Psoas muscle (tissue), 8 donors: ENCODE measurements at places on chromosomes 6 and 20. TPM values are rescaled to one million over a fixed set of nuclear protein-coding genes. Genes with fewer than 3 reads are reported as not detected.

BTNL2 gene
- total RNA-seq = not detected

OR2H2 gene
- total RNA-seq = not detected

GRCh38 chr6:108363113-108363512 lies 68.3 kb downstream of the AFG1L start:
- H3K4me3 ChIP-seq = no peak overlapping the region
- no peak overlapping the region for H3K27ac ChIP-seq
- no peak for DNase-seq

- H3K4me3 ChIP-seq = no peak overlapping the region
- H3K27ac ChIP-seq = no peak overlapping the region
- no peaks in the 10 kb centered on the region for H3K36me3 ChIP-seq
Measured at GRCh38 chr20:51710361-51710894, 57.8 kb downstream of the ATP9A start.

GRCh38 chr6:166342349-166343149 lies at the start of gene SFT2D1:
SFT2D1 (minus strand) TSS chr6:166342545; CDS start chr6:166342481, 64 bp downstream.
- H3K27me3 ChIP-seq = no peaks in the 10 kb centered on the region
- peak within 1 kb of the TSS; percentile 93 for H3K27ac ChIP-seq
- H3K36me3 ChIP-seq = no peaks in the 10 kb centered on the region
- H3K4me1 ChIP-seq = peaks cover 23% of the 10 kb centered on the region

- H3K4me3 ChIP-seq = no peak overlapping the region
- H3K27me3 ChIP-seq = no peaks in the 10 kb centered on the region
- H3K36me3 ChIP-seq = no peaks in the 10 kb centered on the region
- DNase-seq = no peak
Measured at GRCh38 chr6:50145125-50145524, 95.4 kb upstream of the DEFB112 start.

- no peaks in the 10 kb centered on the region for H3K36me3 ChIP-seq
- H3K27ac ChIP-seq = no peak overlapping the region
- H3K4me1 ChIP-seq = no peaks in the 10 kb centered on the region
- H3K4me3 ChIP-seq = no peak overlapping the region
Measured at GRCh38 chr20:7820897-7821296, 119.4 kb downstream of the HAO1 start.

DNA sequence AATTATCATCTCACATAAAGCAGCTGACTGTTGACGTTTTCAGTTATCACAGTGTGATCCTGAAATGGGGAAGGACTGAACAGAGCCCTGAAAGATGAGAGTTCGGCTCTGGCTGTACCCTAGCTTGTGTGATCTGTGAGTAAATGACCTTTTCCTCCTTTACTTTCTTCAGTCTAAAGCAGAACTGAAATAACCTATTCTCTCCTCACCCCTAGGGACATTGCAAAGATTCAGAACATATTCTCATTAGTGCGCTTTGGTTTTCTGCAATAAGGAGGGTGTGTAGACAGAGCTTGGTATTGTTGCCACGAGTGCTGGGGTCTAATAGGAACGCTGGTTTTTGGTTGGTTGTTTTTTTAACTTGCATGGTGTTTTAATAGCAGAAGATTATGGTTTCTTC lies 16.7 kb downstream of the FARS2 start:
- no peaks in the 10 kb centered on the region for H3K36me3 ChIP-seq
- H3K4me1 ChIP-seq = no peaks in the 10 kb centered on the region
- no peak for DNase-seq
- H3K27ac ChIP-seq = no peak overlapping the region
- H3K4me3 ChIP-seq = no peak overlapping the region

- no peak for DNase-seq
- no peaks in the 10 kb centered on the region for H3K4me1 ChIP-seq
- H3K27ac ChIP-seq = no peak overlapping the region
- no peaks in the 10 kb centered on the region for H3K36me3 ChIP-seq
- no peak overlapping the region for H3K4me3 ChIP-seq
Measured at GRCh38 chr6:106685833-106686232, 56.5 kb downstream of the QRSL1 start.

AKAP12 gene
- total RNA-seq = 5.9 TPM

GRCh38 chr6:114075777-114076176 lies 104.8 kb upstream of the HDAC2 start:
- H3K27ac ChIP-seq = no peak overlapping the region
- no peaks in the 10 kb centered on the region for H3K36me3 ChIP-seq
- H3K27me3 ChIP-seq = no peaks in the 10 kb centered on the region
- DNase-seq = no peak
- H3K4me3 ChIP-seq = no peak overlapping the region

C6orf52 gene
- total RNA-seq = 1.2 TPM

- H3K27me3 ChIP-seq = no peaks in the 10 kb centered on the region
- H3K27ac ChIP-seq = no peak overlapping the region
- H3K36me3 ChIP-seq = no peaks in the 10 kb centered on the region
Measured at GRCh38 chr6:146905181-146905704, 299.0 kb upstream of the STXBP5 start.

DCDC2 gene
- 0.60 TPM for total RNA-seq

GRCh38 chr6:41189967-41190366 lies 11.0 kb downstream of the TREML2 start:
- H3K4me1 ChIP-seq = no peaks in the 10 kb centered on the region
- no peaks in the 10 kb centered on the region for H3K27me3 ChIP-seq
- no peak for DNase-seq
- no peak overlapping the region for H3K4me3 ChIP-seq

WASF1 gene
- 1.1 TPM for total RNA-seq

- no peaks in the 10 kb centered on the region for H3K36me3 ChIP-seq
- no peak overlapping the region for H3K27ac ChIP-seq
- no peak overlapping the region for H3K4me3 ChIP-seq
Measured at GRCh38 chr20:57795342-57795697, 85.5 kb upstream of the PMEPA1 start.

DNA sequence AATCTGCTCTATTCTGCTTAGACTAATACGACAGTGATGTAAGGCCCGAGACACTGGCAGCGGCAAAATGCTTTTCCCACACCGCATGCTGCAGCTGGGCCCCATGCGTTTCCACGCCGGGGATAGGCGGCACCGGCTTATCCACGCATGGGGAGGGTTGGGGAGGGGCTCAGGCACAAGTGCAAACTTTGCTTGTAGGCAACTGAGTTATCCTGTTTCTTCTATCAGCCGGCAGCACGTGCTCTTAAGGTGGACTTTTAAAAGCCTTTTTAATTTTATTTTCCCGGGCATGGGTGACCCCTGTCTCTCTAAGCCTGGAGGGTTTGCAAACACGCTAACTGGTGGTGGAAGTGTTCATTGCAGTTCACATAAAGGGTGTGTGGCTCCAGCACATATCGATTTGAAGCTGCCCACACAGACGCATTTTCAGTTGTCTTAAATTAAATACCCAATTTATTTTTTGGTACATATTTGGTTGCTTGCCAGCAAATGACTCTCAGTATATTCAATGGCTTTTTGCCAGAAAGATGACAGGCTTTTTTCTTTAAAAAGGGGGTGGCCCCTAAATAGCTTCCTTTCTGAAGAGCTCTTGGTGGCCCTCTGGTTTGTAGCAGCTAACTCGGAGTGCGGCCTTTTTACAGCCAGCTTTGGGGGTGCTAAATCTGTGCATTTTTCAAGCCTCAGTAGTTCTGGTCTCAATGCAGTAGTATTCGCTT lies 561.8 kb upstream of the AGPAT4 start:
- no peaks in the 10 kb centered on the region for H3K27me3 ChIP-seq
- H3K4me3 ChIP-seq = no peak overlapping the region
- DNase-seq = no peak
- no peaks in the 10 kb centered on the region for H3K4me1 ChIP-seq
- H3K27ac ChIP-seq = no peak overlapping the region

DNA sequence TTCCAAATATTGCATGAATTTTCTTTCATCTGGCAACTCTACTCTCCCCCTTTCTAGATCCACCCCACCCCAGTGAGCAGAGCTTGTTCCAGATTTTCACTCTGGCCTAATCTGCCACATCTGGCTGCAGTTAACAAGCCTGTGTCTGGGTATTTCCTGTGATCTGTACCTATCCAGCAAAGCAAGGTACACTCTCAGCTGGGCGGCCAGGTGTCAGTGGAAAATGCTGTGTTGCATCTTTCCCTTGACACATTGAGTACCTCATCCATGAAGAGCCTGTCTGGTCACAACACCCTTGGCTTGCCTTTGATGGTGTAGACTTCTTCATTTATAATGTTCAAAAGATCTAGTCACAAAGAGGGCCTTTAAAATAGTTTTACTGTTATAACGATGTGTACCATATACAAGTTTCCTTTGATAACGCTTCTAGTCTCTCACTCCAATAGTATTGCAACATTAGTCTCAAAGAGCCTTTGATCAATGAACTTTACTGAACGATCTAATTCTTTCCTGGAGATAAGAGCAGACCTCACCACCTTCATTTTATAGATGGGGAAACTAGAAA lies 6.0 kb upstream of the RNF182 start:
- H3K36me3 ChIP-seq = no peaks in the 10 kb centered on the region
- no peak for DNase-seq
- H3K27ac ChIP-seq = no peak overlapping the region
- peaks cover 7% of the 10 kb centered on the region for H3K4me1 ChIP-seq
- H3K4me3 ChIP-seq = no peak overlapping the region

DNA sequence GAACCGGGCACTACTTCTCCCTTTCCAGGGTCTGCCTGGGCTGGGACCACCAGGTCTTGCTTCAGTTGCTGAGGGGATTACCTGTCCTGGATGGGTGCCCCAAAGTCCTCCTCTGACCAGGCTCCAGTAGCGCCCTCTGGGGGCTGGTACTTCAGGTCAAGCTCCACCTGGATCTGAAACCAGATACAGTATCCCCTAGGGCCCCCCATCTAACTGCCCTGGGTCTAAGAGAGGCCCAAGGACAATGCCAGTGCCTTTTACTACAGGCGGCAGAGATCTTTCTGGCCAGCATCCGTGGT lies 11.2 kb upstream of the SPAG4 start:
- H3K36me3 ChIP-seq = no peaks in the 10 kb centered on the region
- no peak overlapping the region for H3K27ac ChIP-seq
- H3K4me3 ChIP-seq = no peak overlapping the region
- no peaks in the 10 kb centered on the region for H3K27me3 ChIP-seq
- DNase-seq = peak; percentile 33
